NCI-H2029 (cell line): ENCODE measurements at places on chromosomes 6 and 20.

DNA sequence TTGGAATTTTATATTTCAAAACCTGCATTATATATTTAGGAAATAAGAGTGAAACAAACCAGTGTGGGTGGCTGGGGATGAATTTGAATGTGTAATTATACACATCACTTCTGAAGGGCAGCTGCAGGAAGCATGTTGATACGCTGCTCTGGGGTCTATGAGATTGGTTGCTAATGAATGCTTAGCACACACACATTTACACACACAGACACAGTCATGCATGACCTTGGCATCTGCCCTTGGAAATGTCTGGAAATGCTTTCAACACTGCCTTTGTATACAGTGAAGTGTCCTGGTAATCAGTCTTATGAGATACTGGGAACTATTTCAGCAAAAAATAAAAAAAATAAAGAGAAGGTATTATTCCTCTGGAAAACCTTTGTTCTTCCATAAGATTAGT is 83.4 kb downstream of the ELOVL4 start:
- DNase-seq: no peak

GRCh38 chr6:34005901-34006531 is 139.9 kb downstream of the GRM4 start:
- DNase-seq: peak; percentile 67

DNA sequence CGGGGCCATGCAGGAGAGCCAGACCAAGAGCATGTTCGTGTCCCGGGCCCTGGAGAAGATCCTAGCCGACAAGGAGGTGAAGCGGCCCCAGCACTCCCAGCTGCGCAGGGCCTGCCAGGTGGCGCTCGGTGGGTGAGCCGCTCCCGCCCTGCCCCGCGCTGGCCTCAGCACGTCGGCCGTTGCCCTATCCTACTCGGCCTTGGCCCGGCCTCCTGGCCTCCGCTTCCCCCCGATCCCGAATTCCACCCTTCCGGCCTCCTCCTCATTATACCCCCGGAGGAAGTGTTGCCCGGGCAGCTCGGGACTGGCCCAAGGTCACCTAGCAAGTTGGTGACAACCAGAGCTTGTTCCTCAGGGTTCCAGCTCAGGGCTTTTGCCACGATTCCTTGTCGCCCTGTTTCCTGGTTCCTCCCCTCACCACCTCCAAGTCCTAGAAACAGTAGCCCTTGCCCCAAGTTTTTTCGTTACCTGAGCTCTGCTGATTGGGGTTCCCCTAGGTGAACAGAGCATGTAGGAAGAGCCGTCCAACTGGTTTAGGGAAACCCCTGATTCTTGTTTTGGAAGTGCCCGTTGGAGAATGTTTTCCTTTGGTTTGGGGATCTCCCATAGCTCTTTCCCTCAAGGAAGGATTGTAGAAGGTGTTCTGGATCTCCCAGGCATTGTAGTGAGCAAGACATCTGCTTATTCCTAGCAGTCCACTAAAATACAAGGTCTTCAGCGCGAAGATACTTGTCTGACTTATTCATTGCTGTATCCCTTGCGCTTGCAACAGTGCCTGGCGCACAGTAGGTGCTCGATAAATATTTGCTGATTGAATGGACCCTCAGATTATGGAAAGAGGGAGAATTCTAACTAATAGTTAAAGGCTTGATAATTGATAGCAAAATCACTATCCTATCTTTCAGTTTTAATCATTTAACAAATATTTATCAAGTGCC is 641 bp downstream of the ARFGEF2 start:
- DNase-seq: no peak

DNA sequence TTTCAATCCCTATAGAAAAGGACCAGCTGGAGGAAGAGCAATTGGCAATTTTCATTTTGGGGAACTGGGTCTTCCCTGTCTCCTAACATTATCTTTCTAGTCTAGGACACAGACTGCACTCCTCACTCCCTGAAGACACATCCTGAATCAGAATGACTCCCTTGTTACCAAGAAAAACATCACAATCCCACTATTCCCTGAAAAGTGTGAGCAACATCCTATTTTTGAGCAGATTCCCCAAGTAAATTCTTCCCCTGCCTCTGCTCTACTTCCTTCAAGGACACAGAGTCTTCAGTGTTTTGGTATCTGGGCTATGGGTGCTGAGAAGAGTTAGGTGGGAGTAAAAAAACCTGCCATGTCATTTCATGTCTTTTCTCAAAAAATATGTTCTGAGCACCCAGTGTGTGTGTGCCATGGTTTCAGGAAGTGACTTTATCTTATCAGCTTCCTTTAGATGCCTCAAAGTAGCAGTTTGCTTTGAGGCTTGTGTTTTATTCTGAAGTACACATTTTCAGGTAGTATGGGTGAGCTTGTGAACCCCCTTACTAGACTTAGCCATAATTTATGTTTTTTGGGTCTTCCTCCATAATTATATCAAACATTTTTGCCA is 12.4 kb downstream of the LAMA4 start:
- no peak for DNase-seq

GRCh38 chr20:59375541-59375940 is 75.1 kb downstream of the EDN3 start:
- no peak for DNase-seq

DNA sequence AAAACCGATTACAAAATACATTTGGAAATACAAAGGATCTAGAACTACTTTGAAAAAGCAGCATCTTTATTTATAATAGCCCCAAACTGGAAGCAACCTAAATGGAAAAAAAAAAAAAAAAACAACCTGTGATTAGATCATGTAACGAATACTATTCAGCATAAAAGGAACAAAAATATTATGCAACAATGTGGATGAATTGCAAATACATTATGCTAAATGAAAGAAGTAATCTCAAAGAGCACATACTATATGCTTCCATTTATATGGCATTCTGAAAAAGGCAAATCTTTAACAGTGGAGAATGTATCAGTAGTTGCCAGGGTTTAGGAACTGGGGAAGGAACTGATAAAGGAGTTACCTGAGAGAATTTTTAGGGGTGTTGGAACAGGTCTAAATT is 28.9 kb downstream of the IRAK1BP1 start:
- no peak for DNase-seq

DNA sequence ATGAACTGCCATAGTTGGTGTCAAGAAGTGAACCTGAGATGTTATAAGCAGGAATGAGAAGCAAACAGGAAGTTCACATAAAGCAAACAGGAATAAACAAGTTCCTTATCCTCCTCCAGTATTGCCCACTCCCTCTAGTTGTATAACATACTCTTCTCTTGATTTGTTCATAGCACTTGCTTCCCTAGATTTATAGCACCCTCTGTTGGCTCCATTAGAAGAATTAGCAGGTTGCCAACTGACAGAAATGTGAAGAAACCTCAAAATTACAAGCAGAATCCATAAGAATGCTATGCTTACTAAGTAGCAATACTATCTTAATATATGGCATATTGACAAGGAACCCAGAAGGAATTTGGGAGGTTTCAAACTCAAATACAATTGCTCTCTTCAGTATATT is 195.4 kb downstream of the TBX18 start:
- DNase-seq: no peak

- DNase-seq: no peak
These were observed 58.3 kb upstream of the MAP3K4 start for GRCh38 chr6:160933256-160933655.
